Cerebellum (tissue), 4 donors: ENCODE measurements at places on chromosomes 11 and 22.

- no peak for DNase-seq
Observed at GRCh38 chr11:123174196-123175183, 20.6 kb downstream of the CLMP start.

DNA sequence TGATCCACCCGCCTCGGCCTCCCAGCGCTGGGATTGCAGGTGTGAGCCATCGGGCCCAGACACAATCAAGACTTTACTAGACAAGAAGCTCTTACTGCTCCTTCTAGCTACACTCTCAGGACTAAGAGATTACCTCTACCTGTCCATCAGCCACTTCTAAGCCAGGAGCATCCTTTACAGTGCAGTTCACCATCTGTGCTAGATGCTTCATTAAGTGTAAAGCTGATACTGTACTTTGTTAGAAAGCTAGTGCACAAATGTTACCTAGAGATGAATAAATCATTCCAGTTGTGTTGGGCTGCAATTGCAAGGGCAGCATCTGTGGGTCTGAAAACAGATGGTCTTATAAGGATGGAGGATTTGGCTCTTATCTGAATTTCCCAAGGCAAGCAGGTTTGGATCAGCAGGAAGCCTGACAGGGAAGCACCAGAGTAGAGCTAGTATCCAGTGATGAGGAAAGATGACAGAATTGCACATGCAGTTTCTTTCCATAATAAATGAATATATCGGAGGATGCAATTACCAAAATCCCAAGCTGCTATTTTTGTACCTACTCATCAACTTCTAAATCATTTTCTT, 58.3 kb downstream of the FAM168A start:
- DNase-seq, result peak; percentile 62

DNA sequence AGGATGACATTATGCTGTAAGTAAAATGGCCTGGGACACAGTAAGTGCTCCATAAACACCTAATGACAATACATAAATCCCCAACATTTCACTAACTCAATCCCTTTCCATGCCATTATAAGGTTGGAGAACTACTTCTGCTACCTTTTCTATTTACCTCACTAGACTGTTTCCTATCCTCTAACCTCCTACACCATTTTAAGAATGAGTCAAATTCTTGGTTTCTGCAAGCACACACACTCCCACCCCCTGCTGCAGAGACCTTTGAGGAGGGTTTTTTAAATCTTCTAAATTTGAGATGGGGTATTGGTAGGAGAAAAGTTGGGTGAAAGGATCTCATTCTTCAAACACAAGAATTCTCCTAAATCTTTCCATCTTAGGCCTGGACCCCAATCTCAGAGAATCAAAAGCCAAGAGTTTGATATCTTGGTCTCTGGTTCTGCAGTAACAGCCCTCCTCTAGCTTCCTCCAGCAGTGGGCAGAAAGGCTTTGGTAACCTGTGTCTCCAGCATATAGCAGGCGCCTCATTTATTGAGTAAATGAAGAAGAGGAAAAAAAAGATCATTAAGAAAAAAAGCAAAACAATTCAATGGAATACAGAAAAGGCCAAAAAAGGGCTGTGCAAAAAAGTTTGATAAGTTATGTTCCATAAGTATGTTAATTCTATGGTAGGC, 42.3 kb downstream of the SYTL2 start:
- no peak for DNase-seq

- no peak for DNase-seq
Observed at GRCh38 chr22:43295173-43295572, 48.0 kb downstream of the SCUBE1 start.

DNA sequence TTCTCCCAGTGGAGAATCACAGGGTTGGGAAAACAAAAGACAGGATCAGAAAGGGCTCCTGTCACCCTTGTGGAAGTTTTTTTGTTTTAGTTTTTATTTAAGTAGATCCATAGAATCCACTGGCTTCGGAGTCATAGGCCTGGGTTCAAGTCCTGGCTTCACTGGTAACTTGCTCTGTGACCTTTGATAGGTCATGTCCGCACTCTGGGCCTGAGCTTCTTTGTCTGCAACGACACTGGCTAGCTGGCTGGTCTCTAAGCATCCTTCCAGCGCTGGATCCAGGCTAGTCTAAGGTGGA, 1.4 kb downstream of the ZFTA start:
- no peak for DNase-seq

DNA sequence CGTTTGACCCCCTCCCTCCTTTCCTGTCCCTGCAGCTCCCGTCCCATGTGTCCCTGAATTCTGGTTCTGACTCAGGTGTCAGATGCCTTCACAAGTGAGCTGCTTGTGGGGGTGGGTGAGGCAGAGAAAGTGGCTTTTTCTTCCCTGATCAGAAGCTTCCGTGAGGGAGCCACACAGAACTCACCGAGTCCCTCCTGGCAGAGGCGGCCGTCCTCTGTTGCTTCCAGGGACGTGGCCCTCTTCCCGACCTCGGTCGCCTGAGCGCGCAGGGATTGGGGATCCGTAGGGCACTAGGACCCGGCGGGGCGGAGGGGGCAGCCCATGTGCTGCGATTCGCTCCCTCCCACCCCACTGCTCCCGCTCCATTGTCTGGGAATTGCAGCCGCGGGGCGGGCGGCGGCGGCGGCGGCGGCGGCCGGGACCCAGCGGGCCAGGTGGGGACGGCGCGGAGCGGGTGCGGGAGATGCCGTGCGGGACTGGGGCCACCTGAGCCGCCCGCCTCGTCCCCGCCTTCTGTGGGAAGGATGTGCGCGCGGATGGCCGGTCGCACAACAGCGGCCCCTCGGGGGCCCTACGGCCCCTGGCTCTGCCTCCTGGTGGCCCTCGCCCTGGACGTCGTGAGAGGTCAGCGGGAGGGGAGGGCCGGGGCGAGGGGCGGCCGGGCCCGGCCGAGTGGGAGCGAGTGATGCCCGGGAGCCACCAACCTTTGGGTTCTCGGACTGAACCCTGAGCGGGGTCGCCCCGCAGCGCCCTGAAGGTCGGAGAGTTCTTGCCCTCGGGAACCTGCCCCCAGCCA, at the start of gene TMEM132A:
TMEM132A (plus strand) TSS at position 351 of the 796 bp plus-strand sequence; CDS start at position 525, 174 bp downstream.
- DNase-seq, result peak; percentile 95

DNA sequence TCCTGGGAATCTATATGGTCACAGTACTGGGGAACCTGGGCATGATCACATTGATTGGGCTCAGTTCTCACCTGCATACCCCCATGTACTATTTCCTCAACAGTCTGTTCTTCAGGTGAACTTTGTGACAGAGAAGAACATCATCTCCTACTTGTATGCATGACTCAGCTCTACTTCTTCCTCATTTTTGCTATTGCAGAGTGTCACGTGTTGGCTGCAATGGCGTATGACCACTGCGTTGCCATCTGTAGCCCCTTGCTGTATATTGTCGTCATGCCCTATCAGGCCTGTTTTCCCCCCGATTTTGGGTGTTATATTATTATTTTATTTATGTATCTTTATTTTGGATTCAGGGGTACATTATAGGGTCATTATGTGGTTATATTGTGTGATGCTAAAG, 2.4 kb upstream of the OR8G1 start:
- DNase-seq, result no peak

- peak; percentile 41 for DNase-seq
Observed at GRCh38 chr22:30947816-30948454, 20.6 kb downstream of the MORC2 start.

- DNase-seq, result no peak
Observed at GRCh38 chr11:119376197-119376847, 5.2 kb downstream of the USP2 start.

- no peak for DNase-seq
Observed at GRCh38 chr11:2084721-2085120, 54.5 kb downstream of the IGF2 start.

DNA sequence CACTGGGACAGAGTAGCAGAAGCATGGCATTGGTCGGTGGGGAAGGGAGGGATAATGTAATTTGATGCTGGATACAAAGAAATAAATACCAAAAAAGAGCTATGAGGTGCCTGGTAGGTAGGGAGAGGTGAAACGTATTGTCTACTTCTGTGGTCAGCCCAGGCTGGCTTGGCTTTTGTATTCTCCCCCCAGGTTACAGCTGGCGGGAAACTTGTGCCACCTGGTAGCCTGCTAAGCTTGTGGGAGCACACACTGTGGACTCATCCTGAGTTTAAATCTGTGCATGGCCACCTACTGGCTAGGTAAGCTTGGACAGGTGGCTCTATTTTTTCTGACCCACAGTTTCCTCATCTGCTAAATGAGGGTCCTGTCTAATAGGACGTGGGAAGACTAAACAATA, 165.2 kb upstream of the E2F8 start:
- DNase-seq, result no peak

GRCh38 chr11:119529063-119529845, 106.3 kb upstream of the THY1 start:
- DNase-seq, result peak; percentile 32

- DNase-seq, result peak; percentile 35
Observed at GRCh38 chr11:61429346-61429690, 457 bp downstream of the CPSF7 start.

DNA sequence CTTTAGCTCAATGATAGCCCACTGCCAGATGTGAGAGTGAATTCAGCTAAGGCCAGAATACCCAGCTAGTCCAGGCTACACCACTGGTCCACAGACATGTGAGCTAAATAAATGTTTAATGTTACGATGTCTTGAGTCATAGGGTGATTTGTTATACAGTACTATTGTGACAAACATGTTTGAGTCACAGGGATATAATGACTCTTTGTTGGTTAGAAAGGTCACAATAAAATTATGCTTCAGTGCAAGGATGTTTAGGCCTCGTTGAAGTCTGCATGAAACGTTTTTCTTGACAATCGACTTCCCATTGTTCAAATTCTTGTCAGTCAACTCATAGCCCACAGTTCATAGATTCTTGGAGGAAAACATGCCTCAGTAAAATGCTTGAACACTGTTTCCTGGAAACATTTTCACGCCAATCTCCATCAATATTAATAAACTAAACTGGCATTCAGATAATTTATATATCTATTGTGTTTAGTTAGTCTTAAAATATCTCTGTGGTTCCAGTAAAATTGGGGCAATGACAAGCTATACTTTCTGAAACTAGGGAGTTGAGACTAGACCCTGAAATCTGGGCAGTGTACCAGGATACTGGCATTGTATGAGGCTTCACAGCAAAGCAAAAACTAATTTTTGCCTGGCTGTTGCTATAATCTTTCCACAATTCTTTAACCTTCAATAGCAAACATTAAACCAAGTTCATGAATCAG, 650.8 kb upstream of the KIRREL3 start:
- DNase-seq, result no peak

- DNase-seq, result no peak
Observed at GRCh38 chr11:79342686-79343085, 98.1 kb downstream of the TENM4 start.

- no peak for DNase-seq
Observed at GRCh38 chr11:27592098-27592780, 85.7 kb upstream of the LIN7C start.
